Activated T-cell treated with anti-CD3 and anti-CD28 coated beads, Interleukin-2, amount 50 U/mL, for 72 hours (primary cell): ENCODE measurements at places on chromosomes 7 and 10.

DNA sequence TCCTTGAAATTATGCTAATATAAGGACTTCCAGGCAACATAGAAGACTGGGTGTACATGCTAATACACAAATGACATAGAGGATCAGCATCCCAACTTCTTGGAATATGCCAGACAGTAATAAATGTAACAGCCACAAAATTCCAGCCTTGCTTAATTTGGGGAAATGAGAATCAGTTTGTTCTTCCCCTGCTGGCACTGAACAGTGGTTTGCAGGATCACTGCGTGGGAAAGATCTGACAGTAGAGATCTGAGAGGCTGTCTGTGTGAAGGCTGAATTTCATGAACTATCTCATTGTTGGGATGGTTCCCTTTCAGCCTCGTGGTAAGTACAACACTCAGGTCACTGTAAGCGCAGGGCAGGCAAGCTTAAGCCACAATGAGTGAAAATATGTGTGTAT is 1078.0 kb downstream of the LRMDA start:
- H3K27ac ChIP-seq: no peak overlapping the region
- no peak overlapping the region for H3K4me3 ChIP-seq
- peaks cover 2% of the 10 kb centered on the region for H3K36me3 ChIP-seq
- DNase-seq: no peak
- no peaks in the 10 kb centered on the region for H3K27me3 ChIP-seq

DNA sequence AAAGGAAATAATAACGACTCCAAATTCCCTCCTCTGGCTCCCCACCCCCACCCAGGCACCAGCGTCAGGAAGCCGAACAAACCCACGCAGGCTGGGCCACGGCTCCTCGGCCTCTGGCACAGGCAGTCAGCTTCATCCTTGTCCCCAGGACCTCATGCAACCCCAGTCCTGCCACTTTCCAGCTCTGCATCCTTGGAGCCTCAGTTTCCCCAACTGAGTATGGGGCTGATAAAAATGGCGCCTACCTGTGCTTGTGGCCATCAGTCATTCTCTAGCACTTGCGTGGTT is 137.1 kb downstream of the RGS10 start:
- no peak overlapping the region for H3K4me3 ChIP-seq
- H3K36me3 ChIP-seq: no peaks in the 10 kb centered on the region
- H3K27ac ChIP-seq: no peak overlapping the region

DNA sequence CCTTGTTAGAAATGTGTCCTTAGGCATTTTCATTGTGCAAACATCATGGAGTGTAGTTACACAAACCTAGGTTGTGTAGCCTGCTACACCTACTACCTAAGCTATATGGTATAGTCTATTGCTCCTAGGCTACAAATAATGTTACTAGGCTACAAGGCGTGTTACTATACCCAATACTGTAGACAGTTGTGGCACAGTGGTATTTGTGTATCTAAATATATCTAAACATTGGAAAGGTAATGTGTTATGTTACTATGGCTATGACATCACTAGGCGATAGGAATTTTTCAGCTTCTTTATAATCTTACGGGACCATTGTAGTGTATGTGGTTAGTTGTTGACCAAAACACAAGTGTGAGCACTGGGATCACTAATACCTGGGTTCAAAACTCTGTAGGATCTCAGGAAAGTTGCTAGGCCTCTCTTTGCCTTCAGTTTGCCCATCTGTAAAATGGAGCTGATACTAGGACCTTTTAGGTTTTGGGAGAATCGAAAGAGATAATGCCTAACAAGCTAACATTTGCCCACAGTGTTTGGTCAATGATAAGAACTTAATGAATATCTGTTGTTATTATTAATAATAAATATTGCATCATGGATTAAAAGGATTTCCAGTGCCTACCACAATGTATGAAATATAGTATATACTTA is 2.7 kb downstream of the BICC1 start:
- H3K36me3 ChIP-seq: peaks cover 3% of the 10 kb centered on the region
- no peak for DNase-seq
- H3K27ac ChIP-seq: no peak overlapping the region
- H3K27me3 ChIP-seq: peaks cover 55% of the 10 kb centered on the region
- no peak overlapping the region for H3K4me3 ChIP-seq
- peaks cover 21% of the 10 kb centered on the region for H3K4me1 ChIP-seq

DNA sequence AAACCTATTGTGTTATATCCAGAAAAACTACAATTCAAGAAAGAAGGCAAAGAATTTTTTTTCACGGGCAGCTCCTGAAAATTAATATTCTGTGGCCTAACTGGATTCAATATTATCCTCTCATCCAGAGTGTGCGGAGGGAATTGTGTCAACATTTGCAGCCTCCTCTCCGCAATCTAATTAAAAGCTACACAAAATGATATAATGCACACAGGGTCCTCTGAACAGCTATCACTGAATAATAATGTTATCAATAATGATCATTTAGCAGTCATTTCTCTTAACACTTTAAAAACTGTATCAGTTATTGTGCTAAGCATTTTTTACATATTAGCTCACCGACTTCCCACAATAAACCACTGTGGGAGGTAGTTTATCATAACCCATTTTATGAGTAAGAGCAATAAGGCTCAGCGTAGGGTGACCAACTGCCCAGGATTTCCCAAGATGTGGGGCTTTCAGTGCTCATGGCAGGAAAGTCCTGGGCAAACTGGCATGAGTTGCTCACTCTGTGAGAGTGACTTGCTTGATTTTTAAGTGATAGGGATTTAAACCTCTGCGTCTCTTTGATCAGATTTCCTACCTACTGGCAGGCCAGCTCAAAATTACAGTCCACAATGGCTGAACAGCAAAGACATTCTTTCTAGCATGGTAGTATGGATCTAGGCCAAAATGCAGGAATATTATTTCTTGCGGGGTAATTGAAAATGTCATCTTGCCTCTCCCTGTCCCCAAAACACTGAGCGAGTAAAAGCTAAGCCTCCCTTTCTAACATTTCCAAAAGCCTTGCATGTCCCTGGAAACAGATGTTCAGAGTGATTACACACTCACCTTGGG is 65.7 kb downstream of the AOAH start:
- peaks cover 37% of the 10 kb centered on the region for H3K4me1 ChIP-seq
- H3K4me3 ChIP-seq: no peak overlapping the region
- H3K27ac ChIP-seq: peak overlapping the region; percentile 35
- H3K27me3 ChIP-seq: no peaks in the 10 kb centered on the region
- H3K36me3 ChIP-seq: peaks cover 3% of the 10 kb centered on the region
- DNase-seq: no peak

DNA sequence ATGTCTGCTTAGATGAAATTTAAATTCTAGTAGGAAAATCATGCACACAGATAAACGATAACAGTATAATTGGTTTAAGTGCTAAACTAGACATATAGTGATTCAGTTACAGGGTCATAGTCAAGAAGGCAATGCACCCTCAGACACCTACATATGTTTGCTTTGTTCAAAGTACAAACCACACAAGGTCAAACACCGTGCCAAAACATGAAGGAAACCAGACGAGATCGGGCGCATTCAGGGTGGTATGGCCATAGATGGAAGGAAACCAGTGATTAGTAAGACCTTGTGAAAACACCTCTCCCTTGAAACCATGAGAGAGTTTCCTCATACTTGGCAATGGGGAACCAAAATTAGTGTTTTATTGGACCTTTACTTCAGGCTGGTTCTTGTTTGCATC is 906.9 kb downstream of the PCDH15 start:
- H3K27ac ChIP-seq: no peak overlapping the region
- no peak for DNase-seq
- no peaks in the 10 kb centered on the region for H3K36me3 ChIP-seq
- H3K4me1 ChIP-seq: no peaks in the 10 kb centered on the region
- H3K27me3 ChIP-seq: no peaks in the 10 kb centered on the region
- H3K4me3 ChIP-seq: no peak overlapping the region

DNA sequence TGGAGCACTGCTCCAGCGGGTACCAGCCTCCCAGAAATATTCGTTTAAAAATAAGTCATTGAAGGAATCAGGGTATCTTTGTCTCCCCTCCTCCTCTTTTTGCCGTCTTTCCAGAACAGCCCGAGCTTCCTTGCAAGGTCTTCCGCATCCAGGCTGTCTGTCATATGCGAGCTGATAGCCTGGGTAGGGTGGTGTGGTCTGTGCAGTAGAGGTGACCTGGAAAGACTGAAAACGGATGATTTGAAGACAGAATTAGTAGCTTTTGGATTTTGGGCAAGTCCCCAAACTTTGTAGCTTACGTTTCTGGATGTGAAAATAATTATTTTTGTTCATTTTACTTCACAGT is 480 bp downstream of the VPS50 start:
- DNase-seq: no peak
- no peaks in the 10 kb centered on the region for H3K27me3 ChIP-seq
- H3K27ac ChIP-seq: peak overlapping the region; percentile 92
- peak overlapping the region; percentile 93 for H3K4me3 ChIP-seq

DNA sequence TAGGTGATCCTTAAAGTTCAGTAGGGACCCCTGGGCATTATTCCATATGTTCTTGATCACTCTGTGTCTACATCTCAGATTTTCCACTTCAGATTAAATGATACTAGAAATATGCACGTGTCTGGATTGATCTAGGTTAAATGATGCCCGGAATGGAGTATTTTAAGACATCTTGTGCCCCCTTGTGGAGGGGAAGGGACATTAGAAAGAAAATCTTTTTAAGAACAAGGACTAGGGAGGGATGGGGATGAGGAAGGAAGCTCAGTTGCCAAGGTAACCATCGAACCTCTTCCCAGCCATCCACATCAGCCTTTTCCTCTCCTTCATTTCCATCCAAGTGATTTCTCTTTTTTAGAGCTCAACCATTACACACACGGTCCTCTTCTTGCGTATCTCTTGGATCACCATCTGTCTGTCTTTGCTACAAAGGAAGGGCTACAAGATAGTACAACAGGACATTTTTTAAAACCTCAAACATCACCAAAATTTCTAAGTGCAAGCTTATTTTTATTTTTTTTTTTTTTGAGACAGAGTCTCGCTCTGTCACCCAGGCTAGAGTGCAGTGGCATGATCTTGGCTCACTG is 40.5 kb downstream of the PRSS2 start:
- H3K36me3 ChIP-seq: no peaks in the 10 kb centered on the region
- peak overlapping the region; percentile 94 for H3K27ac ChIP-seq
- H3K4me3 ChIP-seq: peak overlapping the region; percentile 94
- peaks cover 5% of the 10 kb centered on the region for H3K27me3 ChIP-seq
- DNase-seq: no peak

DNA sequence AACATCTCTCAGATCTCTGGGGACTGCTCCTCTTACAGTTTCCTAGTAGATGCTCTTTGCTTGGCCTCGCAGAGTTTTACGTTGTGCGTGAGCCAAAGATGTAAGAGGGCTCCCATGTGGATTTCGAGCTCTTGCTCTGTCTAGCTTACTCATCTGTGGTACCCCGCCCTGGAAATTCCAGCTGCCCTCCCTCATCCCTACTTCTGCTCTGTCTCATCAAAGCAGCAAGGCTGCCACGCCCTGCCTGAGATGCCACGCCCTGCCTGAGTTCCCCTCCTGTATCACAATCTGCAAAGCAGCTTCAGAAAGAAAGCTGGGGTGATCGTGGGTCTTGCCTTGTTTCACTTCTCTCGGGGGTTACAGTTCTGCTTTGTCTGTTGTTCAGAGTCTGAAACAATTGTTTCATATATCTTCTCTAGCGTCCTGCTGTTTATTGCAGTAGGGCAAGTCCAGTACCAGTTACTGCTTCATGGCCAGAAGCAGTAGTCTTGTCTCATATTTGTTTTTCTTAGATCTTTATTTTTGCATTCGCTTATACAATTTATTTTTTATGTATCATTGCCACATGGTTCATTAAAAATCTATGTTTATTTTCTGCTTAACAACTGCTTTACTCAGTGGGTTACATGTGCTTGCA is 36.1 kb upstream of the CCNY start:
- no peak overlapping the region for H3K27ac ChIP-seq
- no peaks in the 10 kb centered on the region for H3K4me1 ChIP-seq
- H3K27me3 ChIP-seq: peaks cover 6% of the 10 kb centered on the region
- no peak overlapping the region for H3K4me3 ChIP-seq
- H3K36me3 ChIP-seq: no peaks in the 10 kb centered on the region

GRCh38 chr7:23026164-23026563 is 12.2 kb upstream of the HYCC1 start:
- no peak for DNase-seq
- no peak overlapping the region for H3K4me3 ChIP-seq
- H3K36me3 ChIP-seq: no peaks in the 10 kb centered on the region
- no peak overlapping the region for H3K27ac ChIP-seq
- H3K27me3 ChIP-seq: peaks cover 52% of the 10 kb centered on the region

DNA sequence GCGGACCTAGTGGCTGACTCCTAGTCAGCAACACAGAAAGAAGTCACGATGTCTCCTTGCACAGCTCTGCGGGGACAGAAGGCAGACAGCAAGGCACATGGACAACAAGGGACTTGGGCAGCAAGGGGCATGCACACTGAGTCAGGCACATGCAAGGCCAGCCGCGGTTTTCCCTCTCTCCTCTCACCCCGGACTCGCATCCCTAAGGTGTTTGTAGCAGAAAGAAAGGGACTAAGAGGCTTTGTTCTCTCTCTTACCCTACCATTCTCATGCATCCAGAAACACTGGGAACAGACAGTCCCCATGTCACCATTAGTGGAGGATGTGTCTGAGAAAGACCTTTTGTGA is 193.3 kb upstream of the PHF14 start:
- DNase-seq: no peak
- no peak overlapping the region for H3K27ac ChIP-seq
- H3K4me3 ChIP-seq: no peak overlapping the region

DNA sequence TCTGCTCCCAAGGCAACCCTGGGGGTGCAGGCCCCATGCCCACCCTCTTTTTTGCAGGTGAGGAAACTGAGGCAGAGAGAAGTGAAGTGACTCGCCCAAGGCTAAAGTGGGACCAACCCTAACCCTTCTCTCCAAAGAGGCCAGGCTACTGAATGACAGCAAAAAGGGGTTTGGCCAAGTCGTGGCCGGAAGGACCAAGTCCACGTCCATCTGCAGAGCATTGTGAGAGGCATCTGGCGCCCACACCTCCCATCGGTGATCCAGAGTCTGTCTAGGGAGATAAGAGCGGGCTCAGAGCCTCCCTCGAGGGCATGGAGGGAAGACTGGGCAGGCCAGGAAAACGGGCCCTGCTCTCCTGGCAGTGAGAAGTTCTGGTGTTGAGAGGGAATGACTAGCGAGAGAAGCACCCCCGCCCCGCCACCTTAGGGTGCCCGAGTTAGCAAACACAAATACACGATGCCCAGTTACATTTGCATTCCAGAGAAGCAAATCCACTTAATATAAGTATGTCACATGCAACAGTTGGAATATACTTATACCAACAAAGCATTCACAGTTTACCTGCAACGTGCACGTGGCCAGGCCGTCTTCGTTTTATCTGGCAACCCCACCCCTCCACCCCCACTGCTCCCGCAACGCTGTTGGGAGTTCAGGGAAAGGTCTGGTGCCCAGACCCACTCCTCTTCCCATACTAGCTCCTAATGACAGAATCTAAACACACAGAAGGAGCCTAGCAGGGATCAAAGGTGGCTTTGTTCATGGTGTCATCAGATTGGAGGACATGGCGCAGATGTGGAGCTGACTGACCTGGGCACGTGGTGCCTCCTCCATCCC is 124.9 kb downstream of the OAT start:
- H3K27ac ChIP-seq: no peak overlapping the region
- no peaks in the 10 kb centered on the region for H3K4me1 ChIP-seq
- H3K36me3 ChIP-seq: no peaks in the 10 kb centered on the region
- DNase-seq: no peak
